ENCODE measurements at places on chromosomes 3 and 15. TPM values are rescaled to one million over a fixed set of nuclear protein-coding genes. Genes with fewer than 3 reads are reported as not detected.

ATP13A5 gene
- total RNA-seq: not detected

SLC22A14 gene
- total RNA-seq: 0.17 TPM

BDH1 gene
- total RNA-seq: 47.6 TPM

HMG20A gene
- 29.3 TPM for total RNA-seq

ADAMTSL3 gene
- 12.8 TPM for total RNA-seq

THSD4 gene
- total RNA-seq: 3.1 TPM

SYNM gene
- 350 TPM for total RNA-seq

DCLK3 gene
- 0.67 TPM for total RNA-seq

TPRG1 gene
- total RNA-seq: 6.1 TPM

ESYT3 gene
- 1.2 TPM for total RNA-seq

MEX3B gene
- 1.3 TPM for total RNA-seq

AVEN gene
- 17.2 TPM for total RNA-seq

BMF gene
- total RNA-seq: 4.8 TPM

TIMP4 gene
- 24.1 TPM for total RNA-seq

SPINK8 gene
- total RNA-seq: not detected

KLHL40 gene
- total RNA-seq: 241 TPM

OR5H14 gene
- not detected for total RNA-seq

ZBTB47 gene
- total RNA-seq: 99.5 TPM

LYZL4 gene
- total RNA-seq: not detected

ALS2CL gene
- 9.7 TPM for total RNA-seq

SCN11A gene
- total RNA-seq: not detected

Measured in psoas muscle (tissue), 8 donors.